ENCODE measurements at places on chromosomes 16 and 17.

- no peak for DNase-seq
Measured at GRCh38 chr17:77011173-77012011, 129.4 kb upstream of the SEC14L1 start.

DNA sequence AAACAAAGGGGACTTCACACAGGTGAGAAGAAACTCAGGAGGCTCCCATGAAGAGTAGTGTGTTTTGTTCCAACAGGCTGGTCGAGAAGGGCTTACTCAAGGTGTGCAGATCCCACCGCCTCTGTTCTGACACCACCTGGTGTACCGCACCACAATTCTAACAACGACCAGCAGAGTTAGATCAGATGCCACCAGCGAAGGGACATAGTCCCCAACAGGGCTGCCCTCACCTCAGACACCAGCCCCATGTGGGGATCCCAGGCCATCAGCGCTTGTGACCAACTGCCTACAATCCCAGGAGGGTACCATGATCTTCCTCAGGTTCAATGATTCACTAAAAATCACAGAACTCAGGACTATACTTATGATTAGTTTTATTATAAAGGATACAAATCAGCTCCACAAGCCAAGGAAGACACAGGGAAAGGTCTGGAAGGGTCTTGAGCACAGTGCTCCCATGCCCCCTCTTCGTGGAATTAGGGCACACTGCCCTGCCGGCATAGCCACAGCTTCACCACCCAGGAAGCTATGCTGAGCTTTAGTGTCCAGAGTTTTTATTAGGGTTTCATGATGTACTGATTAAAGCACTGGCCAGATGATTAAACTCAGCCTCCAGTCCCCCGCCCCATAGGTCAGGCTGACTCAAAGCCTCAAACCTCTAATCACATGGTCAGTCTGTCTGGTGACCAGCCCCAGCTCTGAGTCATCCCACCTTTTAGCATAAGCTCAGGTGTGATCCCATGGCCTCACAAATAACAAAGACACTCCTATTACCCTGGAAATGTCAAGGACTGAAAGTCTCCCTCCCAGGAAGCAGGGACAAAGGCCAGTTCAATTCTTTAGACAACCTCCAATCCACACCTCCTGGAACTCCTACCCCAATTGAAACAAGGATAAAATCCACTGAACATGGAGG, 26.0 kb downstream of the TRIM25 start:
- no peak for DNase-seq

DNA sequence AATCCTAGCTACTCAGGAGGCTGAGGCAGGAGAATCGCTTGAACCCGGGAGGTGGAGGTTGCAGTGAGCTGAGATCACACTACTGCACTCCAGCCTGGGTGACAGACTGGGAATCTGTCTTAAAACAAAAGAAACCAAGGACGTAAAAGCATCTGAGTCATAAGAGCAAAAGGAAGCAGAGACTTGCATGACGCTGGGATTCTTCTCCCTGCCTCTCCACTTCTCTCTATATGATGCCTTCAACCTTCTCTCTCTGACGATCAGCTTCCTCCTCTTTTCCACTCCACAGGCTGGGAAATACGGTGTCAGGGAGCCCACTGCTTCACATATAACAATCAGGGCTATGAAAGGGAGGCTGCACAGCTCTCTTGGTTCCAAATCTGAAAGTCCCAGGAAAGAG, 43.2 kb upstream of the CCL1 start:
- no peak for DNase-seq

DNA sequence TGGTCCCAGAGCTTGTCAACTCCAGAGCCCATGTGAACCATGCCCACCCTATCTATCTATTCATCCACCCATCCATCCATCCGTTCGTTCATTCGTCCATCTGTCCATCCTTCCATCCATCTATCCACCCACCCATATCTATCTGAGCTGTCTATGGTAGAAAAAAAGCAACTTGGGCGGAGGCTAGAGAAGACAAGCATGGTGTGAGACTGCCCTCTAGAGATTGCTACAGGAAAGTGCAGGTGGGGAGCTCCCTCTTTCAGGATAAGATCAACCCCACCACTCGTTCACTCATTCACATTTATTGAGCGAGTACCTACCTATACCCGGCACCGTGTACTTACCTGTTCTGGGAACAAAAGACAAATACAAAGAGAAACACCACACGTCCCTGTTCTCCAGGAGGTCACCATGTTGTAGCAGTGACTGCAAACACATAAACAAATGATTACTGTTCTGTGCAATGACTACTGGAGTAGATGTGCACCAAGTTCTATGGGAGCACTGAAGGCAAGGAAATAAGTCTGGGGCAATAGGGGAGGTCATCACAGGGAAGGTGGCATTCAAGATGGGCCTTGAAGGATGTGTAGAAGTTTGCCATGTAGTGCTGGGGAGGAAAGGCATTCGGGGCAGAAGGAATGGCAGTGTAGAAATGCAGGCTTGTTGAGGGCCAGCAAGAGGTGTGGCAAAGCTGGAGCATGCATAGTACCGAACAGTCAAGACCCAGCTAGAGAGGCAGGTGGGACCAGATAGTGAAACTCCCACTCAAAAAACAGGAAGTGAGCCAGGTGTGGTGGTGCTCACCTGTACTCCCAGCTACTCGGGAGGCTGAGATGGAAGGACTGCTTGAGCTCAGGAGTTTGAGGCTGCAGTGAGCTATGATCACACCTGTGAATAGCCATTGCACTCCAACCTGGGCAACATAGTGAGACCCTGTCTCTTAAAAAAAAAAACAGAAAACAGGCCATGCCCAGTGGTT, 13.4 kb upstream of the ATP5MC1 start:
- DNase-seq, result peak; percentile 52

DNA sequence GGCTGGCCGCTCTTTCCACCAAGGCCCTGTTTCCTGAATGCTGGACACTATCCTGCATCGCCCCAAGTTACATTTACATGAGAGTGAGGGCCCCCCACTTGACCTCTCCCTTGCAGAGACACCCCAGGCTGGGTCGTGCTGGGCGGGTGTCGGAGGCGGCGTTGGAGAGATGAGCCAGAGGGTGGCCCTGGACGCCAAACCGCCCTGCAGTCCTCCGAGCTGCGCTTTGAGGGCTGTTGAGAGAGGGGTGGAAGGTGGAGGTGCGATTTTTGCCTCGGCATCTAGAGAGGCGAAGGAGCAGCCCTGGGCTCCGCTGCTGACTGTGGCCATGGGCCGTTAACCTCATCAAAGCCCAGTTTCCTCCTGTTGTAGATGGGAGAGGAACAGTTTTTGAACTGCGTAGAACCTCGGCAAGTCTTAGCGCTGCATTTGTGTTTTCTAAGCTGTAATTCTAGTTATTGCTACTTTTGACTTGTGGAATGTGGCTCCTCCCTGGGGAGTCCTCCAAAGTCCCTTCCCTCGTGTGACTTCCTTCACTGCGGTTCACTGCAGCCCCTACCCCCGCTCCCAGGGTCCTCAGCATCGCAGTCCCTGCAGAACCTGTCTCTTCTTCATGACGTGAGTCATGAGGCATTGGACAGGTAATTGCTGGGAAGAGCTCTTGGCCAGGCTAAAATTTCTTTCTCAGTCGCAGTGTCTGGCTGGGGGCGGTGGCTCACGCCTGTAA, 986 bp upstream of the ELOB start:
- DNase-seq, result no peak

DNA sequence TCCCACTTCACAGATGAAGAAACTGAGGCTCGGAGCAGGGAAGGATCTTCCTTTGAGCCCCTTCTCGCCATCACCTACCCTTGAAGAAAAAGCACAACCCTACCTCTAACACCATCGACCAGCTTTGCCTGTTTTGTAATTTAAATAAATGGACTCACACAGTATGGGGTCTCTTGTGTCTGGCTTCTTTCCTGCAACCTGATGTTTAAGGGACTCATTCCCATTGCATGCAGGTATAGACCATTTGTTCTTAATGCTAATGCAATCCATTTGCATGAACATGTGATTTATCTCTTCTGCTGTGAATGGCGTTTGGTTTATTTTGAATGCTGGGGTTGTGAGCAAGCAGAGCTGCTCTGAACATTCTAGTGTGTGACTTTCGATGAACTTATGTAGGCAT, 150.8 kb upstream of the FOXF1 start:
- no peak for DNase-seq

DNA sequence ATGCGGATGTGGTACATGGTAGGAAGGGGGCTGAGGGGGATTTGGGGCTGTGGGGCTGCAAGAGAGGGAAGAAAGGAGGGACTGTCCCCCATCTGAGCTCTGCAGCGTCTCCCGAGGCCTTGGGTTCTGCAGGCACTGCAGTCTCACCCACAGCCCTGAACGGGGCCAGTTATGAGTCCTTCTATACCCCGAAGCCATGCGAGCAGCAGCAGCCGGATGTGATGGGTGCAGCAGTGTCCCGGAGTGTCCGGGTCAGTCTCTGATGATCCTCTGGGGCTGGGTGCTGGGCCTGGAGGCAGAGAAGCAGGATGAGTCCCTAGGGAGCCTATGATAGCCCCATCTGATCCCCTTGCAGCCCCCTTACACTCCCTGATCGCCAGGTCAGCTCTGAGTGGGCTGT, 41.5 kb downstream of the CPNE2 start:
- no peak for DNase-seq

- DNase-seq, result no peak
Measured at GRCh38 chr17:40471846-40472732, 28.8 kb downstream of the IGFBP4 start.

DNA sequence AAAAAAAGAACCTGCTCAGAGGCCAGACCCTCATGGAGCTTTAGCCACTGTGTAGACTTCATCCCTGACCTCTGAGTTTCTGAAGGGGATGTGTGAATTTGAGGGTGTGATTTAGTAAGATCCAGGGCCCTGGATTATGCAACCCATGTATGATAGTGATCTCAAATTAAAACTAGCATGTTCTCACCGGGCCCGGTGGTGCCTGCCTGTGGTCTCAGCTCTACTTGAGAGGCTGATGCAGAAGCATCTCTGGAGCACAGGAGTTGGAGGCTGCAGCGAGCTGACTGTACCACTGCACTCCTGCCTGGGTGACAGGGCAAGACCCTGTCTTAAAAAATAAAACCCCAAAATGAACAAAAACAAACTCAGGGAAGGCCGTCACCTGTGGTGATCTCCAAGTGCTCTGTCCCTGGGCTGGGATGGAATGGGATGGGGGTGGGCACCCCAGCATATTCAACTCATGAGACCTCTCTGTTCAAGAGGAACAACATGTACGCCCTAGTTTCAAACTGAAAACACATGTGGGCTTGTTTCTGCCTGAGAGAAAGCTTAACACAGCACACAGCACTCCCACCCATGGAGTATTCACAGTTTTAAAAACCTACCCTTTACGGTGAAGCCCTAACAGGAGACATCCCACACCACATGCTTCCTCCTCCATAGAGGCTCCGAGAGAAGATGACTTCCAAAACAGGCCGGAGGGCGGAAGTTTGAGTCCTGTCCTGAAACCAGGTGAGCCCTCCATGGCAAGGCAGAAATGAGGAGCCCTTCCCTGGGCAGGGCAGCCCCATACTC, 30.1 kb downstream of the GNPTG start:
- DNase-seq, result no peak

GRCh38 chr17:57595947-57596695, 149.0 kb downstream of the CCDC182 start:
- DNase-seq, result no peak

- DNase-seq, result no peak
Measured at GRCh38 chr16:11236461-11237254, 19.3 kb downstream of the SOCS1 start.

DNA sequence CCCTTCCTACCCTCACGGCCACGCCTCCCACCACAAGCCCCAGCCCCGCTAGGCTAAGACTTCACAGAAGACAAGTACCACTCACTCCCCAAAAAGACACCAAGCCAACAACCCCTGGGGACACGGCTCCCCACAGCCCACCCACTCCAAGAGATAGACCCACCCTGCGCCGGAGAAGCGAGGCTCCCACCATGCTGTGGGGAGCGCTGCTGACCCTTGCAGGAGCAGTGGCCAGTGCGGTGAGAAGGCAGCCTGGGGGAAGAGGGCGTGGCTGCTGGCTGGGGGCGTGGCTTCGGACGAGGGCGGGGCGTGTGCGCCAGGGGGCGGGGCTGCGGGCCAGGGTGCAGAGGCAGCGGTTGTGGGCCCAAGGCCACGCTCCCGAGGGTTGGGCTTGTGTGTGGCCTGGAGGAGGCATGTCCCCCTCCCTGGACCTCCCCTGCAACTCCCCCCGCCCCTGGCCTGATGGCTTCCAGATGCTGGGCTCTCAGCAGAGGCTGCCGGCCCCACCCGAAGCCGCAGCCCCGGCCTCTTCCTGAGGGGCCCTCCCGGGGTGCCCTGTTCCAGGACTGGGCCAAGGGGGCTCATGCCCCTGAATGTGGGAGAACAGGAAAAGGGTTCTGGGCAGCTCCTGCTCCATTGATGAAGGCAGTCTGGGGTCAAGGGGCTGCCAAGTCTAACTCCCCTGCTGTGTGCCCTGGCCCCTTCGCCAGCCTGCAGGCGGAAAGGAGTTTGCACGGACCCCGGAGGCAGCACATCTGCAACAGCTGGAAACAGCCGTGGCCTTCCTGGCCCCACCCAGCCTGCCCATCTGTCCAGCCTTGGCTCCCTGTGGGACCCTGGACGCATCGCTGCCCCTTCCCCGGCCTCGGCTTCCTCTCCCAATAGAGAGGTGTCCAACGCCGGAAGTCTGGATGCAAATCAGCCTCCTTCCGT, 9.1 kb downstream of the TFAP4 start:
- DNase-seq, result no peak

- no peak for DNase-seq
Measured at GRCh38 chr17:59330053-59330942, 1.2 kb upstream of the YPEL2 start.

DNA sequence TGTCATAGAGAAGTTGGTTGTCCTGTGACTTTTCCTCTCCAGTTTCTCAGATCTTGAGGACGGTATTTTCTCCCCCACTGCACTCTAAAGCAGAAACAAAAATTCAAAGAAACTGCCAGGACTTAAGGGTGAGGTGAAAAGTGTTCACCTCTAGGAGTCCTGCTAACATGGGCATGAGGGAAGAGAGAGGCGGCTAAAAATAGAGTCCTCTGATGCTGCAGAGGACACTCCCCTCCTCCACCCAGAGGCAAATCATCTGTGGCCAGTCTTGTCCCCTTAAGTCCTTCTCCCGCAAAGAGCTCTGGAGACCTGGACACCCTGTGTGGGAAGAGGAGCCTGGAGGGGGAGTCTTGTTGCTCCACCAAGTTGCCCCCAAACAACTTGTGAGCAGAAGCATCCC, 4.7 kb upstream of the DDX19A start:
- no peak for DNase-seq

DNA sequence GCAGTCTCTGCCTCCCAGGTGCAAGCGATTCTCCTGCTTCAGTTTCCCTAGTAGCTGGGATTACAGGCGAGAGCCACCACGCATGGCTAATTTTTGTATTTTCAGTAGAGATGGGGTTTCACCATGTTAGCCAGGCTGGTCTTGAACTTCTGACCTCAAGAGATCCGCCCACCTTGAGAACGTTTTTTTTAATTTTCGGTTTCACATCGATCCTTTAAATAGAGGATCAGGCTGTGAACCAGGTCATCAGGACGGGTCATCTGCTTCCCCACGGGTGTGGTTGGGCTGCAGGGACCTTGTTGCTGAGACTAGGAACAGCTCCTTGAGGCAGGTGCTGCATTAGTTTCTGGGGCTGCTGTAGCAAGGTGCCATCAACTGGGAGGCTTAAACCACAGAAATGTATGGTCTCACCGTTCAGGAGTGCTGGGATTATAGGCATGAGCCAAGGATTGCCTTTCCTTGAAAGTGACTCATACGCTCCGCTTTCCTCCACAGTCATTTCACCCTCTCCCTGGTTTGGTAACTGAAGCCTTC, 7.9 kb upstream of the NAGPA start:
- no peak for DNase-seq

Data from activated T-helper 2 cell treated with anti-CD3 and anti-CD28 coated beads, Interferon-gamma antibody, Interleukin-2, Interleukin-4, amounts not matched to agents 10 μg/mL and 5 μg/mL and 100 μg/mL, durations not matched to agents 14 hours and 24 hours and 36 hours (primary cell).